ENCODE measurements at places on chromosomes 16 and 17.

DNA sequence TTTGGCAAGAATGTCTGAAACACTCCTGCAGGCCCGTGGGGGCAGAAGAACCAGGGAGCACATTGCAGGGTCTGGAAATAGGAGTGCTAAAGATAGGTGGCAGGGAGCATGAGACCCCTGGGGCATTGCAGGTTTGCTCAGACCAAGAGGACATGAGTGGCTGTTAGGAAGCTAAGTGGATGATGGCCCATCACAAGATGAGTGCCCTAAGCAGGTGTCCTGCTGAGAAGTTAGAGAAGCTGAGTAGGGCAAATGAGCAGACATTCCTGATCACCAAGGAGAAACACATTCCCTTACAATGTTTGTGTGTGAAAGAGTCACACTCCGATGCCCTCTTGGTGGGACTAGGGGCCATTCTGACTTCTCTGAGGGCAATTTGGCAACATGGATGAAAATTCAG lies 9.9 kb downstream of the MLYCD start:
- DNase-seq = peak; percentile 49

GRCh38 chr17:79915850-79916430 lies 76.7 kb upstream of the CBX4 start:
- peak; percentile 70 for DNase-seq

GRCh38 chr16:86949116-86949515 lies 368.1 kb downstream of the C16orf95 start:
- DNase-seq = no peak

- DNase-seq = no peak
These were observed 64.2 kb upstream of the CACNG3 start for GRCh38 chr16:24191876-24192402.

DNA sequence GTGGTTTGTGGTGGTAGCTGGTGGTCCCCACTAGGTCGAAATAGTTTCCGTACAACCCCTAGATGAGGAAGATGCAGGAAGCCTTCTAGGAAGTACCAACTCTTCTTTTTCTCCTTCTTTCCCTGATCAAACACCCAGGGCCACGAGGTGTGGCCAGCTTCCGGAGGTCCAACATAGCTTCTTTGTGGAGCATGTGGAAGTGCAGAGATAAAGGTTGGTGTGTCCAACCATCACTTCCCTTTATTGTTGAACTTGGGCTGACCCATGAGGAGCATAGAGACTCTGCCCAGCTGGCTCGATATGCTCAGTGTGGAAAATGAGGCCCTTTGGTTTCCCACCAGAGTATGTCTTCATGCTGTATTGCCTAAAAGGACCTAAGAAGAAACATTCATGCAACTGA lies 6.3 kb upstream of the RGS9 start:
- DNase-seq = no peak

- no peak for DNase-seq
These were observed 34.4 kb downstream of the RAP1GAP2 start for GRCh38 chr17:2830678-2831077.

DNA sequence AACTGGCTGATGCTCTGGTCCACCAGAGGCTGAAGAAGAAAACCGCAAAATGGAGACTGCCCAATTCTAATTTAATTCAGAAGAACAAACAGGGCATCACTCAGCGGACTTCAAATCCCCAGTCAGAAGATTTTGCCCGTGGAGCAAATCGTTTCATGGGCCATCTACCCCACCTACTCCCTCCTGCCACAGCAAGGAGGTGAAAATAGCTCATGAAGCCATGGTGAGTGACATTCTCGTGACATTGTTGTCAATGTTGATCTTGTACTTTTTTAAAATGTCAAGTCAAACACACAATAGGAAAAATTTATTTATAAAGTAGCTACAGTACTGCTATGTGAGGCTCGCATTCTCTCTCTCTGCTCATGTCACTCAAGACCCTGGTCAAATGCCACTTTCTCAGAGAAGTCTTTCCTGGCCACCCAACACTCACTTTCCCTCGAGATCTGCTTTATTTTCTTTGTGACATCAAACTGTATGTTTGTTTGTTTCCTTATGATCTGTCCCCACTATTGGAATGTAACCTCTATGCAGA lies 31.3 kb upstream of the SOX9 start:
- DNase-seq = no peak

DNA sequence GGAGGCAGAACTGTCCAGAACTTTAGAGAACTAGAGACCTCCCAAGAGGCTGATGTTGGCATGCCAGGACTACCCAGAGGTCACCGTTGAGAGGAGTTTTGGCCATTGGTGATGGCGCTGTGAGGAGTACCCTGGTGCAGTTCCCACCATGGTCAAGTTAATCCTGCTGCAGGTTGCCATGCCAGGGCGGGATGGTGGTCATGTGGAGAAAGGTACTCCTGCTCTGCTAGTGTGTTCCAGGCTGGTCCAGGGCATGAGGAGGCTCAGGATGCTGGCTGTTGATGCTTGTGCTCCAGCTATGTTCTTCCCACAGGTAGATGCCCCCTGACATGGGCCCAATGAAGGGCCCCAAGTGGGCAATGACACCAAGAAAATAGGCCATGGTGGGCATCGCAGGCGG lies 4.1 kb upstream of the PHF12 start:
- no peak for DNase-seq

GRCh38 chr16:15593235-15593634 lies 49.7 kb downstream of the MARF1 start:
- DNase-seq = no peak

- peak; percentile 82 for DNase-seq
These were observed at the start of gene ITGB3 for GRCh38 chr17:47253541-47254402. Gene ITGB3, plus strand, starts transcription at chr17:47253827. Its CDS starts 35 bp downstream, at chr17:47253862.

DNA sequence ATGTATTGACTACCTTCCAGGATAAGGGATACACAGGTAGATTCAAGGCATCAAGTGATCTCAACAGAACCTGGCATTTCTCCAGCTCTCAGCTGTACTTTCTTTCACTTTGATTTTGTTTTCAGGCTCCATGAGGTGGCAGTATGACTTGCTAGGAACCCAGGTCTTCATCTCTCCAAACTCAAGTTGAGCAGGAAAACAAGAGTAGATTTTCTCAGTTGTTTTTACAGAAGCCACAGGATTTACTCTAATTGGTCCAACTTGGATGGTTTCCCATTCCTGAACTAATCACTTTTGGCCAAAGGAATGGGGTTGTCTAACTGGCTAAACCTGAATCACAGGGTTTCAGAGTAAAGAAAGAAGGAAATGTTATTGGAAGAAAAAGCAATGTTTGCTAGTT lies 146.6 kb downstream of the TRIM37 start:
- peak; percentile 62 for DNase-seq

DNA sequence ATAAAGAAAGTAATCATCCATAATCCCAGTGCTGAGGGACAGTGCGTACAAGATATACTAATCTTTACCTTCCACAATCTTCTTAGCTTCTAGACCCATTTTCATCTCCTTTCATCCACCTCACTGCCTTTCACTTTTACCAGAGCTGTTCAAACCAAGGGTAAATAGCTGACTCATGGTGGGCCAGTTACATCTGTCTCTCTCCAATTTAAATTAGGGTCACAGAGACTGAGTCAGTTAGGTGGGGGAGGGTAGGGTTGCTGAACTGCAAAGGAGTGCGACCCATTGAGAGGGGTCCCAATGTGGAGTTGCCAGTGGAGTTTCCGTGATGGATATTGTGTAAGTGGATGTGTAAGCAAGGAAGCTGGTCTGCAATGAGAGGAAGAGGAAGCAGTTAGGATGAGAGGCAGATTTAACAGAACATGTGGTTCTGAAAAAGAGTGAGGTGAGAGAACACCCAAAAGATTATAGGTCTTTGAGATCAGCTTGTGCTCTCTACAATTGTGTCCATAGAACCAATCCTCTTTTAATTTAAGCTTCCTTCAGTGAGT lies 83.5 kb downstream of the GP2 start:
- DNase-seq = peak; percentile 58

GRCh38 chr16:56362706-56363105 lies 62.6 kb downstream of the AMFR start:
- DNase-seq = no peak

- no peak for DNase-seq
These were observed 88.0 kb downstream of the RAB11FIP4 start for GRCh38 chr17:31479524-31479923.

DNA sequence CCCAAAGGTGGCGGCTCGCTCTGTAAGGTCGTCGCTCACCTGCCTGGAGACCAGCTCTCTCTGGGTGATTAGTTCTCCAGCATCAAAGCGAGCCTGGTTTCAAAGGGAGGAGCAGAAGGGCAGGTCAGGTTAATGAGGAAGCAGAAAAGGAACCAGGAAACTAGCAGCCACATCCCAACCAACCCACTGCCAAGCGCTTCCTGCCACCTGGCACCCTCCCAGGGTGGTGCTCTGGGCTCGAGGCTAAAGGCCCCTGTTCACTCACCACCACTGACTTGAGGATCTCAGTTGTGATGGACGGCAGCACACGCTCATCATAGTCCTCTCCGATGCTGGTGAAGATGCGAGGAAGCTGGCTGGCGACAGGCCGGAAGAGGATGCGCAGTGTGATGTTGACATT lies 5.6 kb downstream of the PHB1 start:
- no peak for DNase-seq

DNA sequence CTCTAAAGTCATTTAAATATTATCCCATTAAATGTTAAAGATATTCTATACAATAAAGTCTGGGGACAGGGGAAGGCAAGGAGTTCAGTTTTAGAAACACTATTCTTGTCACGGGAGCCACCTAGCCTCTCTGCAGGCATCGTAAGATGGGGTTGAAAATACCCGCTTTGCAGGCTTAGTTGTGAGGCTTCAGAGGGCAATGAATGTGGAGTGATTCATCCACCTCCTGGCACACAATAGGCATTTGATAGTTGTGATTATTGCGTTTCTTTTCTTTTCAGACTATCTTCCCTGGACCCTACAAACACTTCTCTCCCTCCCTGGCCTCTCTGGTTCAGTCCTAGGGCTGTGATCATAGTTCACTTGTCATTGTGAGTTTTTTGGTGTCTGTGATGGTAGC lies 19.6 kb downstream of the GLP2R start:
- DNase-seq = no peak

GRCh38 chr16:12815361-12815760 lies 11.7 kb upstream of the CPPED1 start:
- no peak for DNase-seq

GRCh38 chr16:5415123-5415522 lies 317.5 kb upstream of the EEF2KMT start:
- peak; percentile 78 for DNase-seq

DNA sequence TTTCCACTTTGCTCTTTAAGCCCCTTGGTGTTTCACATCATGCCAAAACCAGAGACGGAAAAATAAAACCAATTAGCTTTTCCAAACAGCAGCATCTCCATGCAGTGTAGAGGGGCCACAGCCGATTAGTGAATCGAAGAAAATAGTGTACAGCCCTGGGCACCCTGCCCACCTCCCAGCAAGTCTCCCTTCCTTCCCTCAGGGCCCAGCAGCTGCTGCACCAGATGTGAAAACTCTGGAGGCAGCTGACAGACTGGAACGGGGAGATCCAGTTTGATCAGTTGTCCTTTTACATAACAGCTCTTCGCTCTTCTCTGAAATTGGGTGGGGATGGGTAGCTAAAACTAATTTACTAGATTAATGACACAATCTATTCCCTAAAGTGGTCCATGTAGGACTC lies 19.3 kb downstream of the TMEM11 start:
- no peak for DNase-seq

DNA sequence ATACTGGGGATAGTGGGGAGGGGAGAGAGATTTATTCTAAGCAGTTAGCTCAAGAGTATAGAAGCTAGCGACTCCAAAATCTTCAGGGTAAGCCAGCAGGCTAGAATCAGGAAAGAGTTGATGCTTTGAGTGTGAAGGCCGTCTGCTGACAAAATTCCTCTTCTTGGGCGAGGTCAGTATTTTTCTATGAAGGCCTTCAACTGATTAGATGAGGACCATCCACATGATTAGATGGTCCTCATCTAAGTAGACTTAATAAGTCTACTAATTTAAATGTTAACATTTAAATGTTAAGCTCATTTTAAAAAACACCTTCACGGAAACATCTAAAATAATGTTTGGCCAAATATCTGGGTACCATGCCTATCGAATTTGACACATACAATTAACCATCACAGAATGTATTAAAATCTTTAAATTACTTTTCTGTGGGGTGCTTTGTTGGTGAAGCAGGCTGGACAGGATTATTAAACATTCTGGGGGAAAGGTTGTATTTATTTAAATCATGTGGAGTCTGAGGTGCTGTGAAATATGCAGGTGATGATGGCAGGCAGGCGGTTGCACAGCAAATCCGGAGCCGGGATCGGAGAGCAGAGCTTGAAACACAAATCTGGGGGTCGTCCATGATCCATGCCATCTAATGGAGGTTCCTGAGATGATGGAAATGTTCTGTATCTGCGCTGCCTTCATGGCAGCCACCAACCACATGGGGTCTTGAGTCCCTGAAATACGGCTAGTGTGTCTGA lies 49.8 kb upstream of the ADORA2B start:
- no peak for DNase-seq

DNA sequence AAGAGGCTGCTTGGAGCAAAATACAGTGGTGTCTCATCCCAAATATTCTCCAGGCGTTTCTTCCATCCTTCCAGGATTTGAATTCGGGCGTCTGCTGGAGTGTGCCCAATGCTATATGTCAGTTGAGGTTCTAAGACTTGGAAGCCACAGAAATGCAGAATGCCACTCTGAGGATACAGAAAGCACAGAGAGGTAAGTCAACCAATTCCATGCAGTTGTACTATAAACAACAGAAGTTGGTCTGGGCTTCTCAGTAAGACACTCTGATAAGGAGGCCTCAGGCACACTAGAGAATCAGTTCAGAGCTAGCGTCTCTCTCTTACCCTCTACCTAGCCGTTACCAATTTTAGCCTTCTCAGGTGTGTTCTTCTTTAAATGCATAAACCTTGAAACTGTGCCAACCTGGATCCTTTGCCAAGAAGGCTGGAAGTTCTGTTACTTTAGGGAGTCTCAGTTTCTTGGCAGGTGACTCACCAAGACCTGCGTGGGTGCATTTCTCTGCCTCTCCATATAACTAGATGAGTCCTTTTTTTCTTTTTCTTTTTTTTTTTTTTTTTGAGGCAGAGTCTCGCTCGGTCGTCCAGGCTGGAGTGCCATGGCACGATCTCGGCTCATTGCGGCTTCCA lies 15.1 kb downstream of the NQO1 start:
- no peak for DNase-seq

GRCh38 chr17:76667491-76667755 lies 23.9 kb upstream of the ST6GALNAC1 start:
- no peak for DNase-seq

DNA sequence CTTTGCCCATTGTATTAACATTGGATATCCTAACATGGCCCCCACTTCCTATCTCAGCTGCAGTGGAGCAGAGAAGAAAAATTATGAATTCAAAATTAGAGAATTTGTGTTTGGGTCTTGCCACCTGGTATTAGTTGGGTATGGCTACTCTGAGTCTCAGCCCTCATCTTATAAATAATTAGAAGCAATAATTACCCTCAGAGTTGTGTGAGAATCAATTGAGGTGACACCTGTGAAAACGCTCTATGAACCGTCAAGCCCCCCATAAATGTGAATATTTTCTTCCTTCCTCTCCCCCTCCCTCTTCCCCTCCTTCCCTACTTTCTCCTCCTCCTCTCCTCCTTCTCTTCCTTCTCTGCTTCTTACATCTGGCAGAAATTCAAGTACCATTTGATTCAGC lies 8.9 kb upstream of the TOB1 start:
- no peak for DNase-seq

GRCh38 chr17:41736983-41737679 lies 2.7 kb upstream of the HAP1 start:
- DNase-seq = no peak

- DNase-seq = peak; percentile 60
These were observed 29.0 kb downstream of the TRPV2 start for GRCh38 chr17:16444258-16444886.
